ENCODE measurements at places on chromosomes 4 and X.

DNA sequence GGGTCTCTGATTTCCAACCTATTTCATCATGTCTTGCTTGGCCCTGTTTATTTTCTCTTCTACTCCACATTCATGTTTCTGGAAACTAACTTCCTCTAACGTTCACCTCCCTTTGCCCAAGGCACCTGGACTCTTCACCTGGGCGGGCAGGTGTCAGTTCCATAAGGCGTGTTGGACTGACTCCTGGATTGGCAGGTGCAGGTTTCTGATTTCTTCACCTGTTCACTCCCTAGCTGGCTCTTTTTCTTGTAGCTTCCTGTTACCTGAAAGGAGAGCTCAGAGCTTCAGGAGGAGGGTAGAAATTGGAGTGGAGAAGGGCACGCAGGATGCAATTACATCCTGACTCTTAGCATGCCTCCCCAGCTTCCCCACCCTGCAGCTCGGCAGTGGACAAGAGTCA, 350.8 kb upstream of the KLF3 start:
- H3K4me1 ChIP-seq = peaks cover 38% of the 10 kb centered on the region
- no peak for DNase-seq
- no peak overlapping the region for H3K4me3 ChIP-seq
- H3K36me3 ChIP-seq = no peaks in the 10 kb centered on the region

DNA sequence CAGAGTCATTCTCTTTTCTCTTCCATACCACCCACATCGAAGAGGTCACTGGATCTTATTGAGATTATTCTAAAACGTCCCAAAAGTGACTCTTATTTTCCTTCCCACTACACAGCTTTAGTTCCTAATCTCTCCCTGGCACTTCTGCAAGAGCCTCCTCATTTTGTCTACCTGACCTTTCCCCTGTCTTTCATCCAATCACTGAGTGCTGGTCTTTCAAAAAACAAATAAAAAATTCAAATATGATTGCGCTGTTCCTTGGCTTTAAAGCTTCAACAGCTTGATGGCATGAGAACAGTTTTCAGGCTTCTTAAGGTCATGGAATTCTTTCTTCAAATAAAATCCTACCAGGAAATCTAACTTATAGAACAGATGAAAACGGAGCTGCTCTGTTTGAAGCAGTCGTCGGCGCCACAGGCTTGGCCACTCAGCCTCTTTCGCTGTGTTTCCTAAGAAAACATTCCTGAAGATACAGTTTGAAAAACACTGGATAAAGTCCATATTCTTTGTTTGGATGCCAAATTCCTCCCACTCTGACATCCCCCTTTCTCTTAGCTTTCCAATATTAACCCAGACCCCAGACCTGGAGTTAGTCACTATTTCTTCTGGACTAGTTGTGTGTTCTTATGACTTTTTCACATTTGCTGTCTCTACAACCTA, 12.5 kb downstream of the SYTL5 start:
- H3K27me3 ChIP-seq = peaks cover under 1% of the 10 kb centered on the region
- no peak for DNase-seq
- H3K36me3 ChIP-seq = no peaks in the 10 kb centered on the region
- H3K27ac ChIP-seq = no peak overlapping the region

DNA sequence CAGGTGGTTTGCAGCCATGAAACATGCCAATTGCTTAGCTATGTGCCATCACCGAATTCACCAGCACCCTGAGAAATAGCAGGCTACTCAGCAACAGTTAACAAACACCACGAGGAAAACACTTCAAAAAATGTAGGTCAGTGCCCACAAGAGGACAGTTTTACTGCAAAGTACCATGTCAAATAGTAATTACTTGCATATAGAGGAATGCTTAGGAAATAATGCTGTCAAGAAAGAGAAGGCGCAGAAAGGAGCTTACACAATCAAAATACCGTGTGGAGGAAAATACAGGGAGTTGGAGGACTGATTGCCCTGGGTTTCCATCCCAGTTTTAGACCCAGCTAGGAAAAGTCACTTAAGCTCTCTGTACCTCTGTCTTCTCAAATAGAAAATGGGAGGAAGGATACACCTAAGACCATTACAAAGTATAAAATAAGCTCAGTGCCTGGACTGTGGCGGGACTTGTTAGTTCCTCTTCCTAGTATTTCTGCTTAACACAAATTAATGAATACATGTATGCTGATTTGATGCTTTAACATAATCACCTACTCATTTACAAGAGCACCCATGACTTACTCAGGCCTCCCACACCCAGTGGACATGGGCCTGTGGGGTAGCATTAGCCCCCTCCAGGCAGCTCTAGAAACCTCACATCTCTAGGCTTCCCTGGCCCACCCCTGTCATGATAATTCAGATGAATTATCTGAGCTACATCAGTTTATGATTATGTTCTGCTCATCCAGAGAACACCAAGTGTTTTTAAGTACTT, 44.5 kb upstream of the IL21 start:
- no peak overlapping the region for H3K27ac ChIP-seq
- H3K4me1 ChIP-seq = no peaks in the 10 kb centered on the region
- DNase-seq = no peak
- peaks cover 4% of the 10 kb centered on the region for H3K27me3 ChIP-seq

- H3K27me3 ChIP-seq = no peaks in the 10 kb centered on the region
- no peak for DNase-seq
- no peak overlapping the region for H3K4me3 ChIP-seq
- no peaks in the 10 kb centered on the region for H3K36me3 ChIP-seq
- no peaks in the 10 kb centered on the region for H3K4me1 ChIP-seq
Observed at GRCh38 chr4:182343453-182343852, 100.3 kb downstream of the TENM3 start.

DNA sequence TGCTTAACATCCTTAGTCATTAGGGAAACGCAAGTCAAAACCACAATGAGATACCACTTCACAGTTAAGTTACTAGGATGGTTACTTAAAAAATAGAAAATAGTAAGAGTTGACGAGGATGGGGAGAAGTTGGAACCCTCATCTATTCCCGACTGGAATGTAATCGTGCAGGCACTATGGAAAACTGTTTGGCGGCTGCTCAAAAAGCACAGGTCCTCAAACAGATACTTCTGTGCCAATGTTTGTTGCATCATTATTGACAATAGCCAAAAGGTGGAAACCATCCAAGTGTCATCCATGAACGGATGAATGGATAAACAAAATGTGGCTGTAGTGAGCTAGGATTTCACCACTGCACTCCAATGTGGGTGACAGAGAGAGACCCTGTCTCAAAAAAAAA, 11.7 kb downstream of the CTAG1B start:
- no peak overlapping the region for H3K27ac ChIP-seq
- H3K4me1 ChIP-seq = no peaks in the 10 kb centered on the region
- no peaks in the 10 kb centered on the region for H3K27me3 ChIP-seq
- H3K4me3 ChIP-seq = no peak overlapping the region

DNA sequence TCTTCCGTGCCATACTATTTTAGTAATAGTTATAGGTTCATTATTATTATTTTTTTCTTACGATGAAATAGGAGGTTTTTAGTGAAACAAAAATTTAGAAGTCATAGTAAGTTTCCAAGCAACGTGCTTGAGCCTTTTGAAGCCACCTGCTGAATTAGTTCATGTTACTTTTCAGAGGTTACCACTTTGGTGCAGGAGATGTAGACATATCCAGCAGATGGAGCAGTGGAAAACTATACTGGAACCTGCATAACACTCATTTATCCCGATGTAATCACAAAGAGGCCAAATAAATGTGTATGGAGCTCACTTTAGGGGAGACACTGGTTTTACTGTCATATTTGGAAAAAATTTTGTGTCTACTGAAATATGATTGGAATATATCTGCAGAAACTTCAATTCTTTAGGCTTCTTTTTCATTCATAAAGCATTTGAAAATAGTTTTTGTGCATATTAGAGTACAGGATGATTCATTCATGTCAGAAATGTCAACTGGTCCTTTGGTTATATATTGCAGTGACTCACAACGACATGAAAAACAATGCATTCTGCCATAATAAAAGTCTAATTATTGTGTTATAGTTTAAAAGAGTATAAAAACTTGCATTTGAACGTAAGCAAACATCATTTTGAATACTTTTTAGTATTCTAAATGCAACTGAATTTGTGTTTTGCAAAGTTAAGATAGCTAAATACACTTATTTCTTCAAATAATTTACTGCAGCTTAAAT, 2182.9 kb upstream of the TENM3 start:
- H3K4me3 ChIP-seq = no peak overlapping the region
- H3K27me3 ChIP-seq = peaks cover 37% of the 10 kb centered on the region
- H3K27ac ChIP-seq = no peak overlapping the region
- peaks cover 11% of the 10 kb centered on the region for H3K4me1 ChIP-seq
- DNase-seq = no peak

- DNase-seq = no peak
- H3K27me3 ChIP-seq = no peaks in the 10 kb centered on the region
- H3K27ac ChIP-seq = no peak overlapping the region
- peaks cover 32% of the 10 kb centered on the region for H3K4me1 ChIP-seq
- H3K4me3 ChIP-seq = no peak overlapping the region
- peaks cover 46% of the 10 kb centered on the region for H3K36me3 ChIP-seq
Observed at GRCh38 chr4:912548-913279, 19.4 kb downstream of the GAK start.

DNA sequence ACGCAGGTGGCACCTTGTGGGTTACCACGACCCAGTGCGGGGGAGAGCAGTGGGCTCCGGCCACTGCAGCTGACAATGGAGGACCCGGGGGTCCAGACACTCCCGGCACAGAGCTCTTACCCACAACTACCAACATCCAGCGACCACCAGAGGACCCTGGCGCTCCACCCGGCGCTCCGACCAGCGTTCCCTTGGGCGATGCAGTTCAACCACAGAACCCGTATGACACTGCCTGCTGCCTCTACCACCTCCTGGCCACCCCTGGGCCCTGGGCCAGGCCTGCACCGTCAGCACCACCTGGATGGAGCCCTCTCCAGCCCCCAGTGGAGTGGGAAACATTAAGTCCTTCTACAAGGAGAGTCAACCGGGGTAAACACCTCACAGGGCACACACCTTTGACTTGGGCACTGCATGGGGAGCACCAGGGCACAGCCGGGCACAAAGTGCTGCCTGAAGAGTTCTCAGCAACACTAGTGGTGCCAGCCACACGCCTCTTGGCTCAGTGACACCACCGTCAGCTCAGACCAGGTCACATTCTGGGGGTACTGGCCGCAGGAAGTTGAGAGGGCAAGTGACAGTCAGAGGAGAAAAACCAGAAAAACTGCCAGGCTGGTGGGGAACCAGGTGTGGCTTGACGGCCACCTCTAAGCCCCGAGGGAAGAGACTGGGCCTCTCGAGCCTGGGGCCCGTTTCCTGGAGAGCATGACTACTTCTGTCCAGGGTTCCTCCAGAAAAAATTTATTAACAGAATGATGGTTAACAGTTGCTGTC, 2.6 kb downstream of the CTBP1 start:
- H3K36me3 ChIP-seq = peaks cover 10% of the 10 kb centered on the region
- DNase-seq = peak; percentile 15
- H3K4me1 ChIP-seq = peaks cover 65% of the 10 kb centered on the region
- H3K4me3 ChIP-seq = peak overlapping the region; percentile 85
- H3K27ac ChIP-seq = peak overlapping the region; percentile 53

DNA sequence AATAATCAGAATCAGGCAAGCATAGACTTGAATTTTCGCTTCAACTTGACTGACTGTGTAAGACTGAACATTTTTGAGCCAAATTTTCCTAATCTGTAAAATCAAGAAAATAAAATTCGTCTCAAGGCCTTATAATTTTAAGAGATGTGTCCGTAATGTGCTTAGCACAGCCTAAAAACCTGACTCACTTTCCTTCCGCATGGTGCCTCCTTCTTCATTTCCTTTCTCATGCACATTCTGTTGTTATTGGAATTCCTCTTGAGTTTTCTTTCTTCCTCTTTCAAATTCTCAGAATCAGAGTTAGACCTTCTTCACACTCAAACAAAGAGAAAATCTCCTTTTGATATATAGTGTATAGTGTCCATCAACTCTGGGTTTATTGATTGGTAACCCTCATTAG, 208.9 kb upstream of the SLIT2 start:
- no peaks in the 10 kb centered on the region for H3K36me3 ChIP-seq
- H3K27me3 ChIP-seq = no peaks in the 10 kb centered on the region
- H3K27ac ChIP-seq = no peak overlapping the region
- DNase-seq = no peak

DNA sequence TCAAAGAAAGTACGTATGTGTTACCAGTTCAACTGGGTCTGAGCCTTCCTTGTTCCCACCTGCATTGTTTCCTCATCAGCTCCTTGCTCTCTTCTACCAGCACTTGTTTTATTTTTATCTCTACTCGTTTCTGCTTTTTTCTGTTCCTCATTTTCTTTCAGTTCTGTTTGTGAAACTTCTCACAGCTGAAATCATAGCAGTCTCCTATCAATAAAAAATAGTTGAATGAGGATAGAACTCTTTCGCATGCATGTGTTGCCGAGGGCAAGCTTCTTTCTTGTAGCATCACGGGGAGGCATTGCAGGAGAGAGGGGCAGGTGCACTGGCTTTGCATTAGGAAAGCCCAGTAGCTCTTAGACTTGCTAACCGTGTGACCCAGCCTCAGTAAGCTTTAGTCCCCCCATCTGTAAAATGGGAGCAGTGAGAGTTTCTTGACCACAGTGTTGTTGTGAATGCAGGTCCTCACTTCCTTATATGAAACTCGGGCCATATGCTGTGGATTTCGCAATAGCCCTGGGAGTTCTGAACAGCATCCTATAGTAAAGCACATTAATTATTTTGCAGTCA, 24.7 kb downstream of the OFD1 start:
- H3K36me3 ChIP-seq = peaks cover 51% of the 10 kb centered on the region
- DNase-seq = no peak
- peak overlapping the region; percentile 83 for H3K27ac ChIP-seq
- no peaks in the 10 kb centered on the region for H3K27me3 ChIP-seq

GRCh38 chr4:1492142-1492457, 85.9 kb upstream of the NKX1-1 start:
- no peaks in the 10 kb centered on the region for H3K36me3 ChIP-seq
- no peak for DNase-seq
- no peak overlapping the region for H3K27ac ChIP-seq

DNA sequence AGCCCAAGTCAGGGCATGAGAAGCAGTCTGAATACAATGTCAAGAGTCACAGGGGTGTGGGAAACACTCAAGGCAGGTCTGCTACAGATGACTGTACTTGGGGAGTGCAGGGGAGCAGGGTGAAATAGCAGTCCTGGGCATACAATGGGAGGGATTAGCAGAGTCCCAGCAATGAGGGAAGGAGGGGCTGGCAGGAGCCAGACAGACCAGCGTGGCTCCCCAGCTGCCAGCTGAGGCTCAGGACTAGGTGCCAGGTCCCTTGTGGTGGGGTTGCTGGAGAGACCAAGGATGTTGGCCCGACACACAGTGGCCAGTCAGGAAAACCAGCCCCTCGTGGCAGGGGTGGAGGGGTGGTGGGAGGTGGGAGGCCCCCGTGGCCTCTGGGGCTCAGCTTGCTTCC, 86.6 kb downstream of the RTL5 start:
- no peak overlapping the region for H3K27ac ChIP-seq
- no peak for DNase-seq
- peaks cover 3% of the 10 kb centered on the region for H3K27me3 ChIP-seq
- no peaks in the 10 kb centered on the region for H3K36me3 ChIP-seq
